Right lung (tissue), 10 donors: ENCODE measurements at places on chromosomes 7 and 10.

DNA sequence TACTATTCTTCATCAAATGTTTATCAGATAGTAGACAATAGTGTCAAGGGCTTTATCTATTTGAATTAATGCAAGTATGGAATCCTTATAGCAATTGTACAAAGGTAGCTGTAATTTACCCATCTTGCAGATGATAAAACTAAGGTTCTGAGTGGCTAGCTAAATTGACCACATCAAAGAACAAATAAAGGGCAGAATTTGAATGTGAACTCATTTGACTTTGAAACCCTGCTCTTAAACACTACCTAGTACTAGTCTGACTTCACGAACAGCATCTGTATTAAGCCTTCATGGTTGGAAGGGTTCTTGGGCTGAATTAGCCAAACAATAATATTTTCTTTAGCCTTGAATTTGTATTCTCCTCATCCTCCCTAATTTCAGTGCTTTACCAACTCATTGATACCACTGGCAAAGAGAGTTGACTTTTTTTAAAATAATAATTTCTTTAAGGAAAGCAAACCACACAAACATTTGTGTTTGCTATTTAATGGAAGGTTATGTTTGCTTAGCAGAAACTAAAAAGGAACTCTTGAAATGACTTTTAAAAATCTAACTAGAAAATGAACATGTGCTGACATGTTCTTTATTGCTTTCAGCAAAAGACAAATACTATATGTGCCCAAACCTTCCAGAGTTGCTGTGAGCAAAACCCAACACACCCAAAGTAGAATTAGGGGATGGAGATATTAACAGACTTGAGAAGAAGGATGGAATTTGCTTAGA lies 322.6 kb downstream of the RNLS start:
- DNase-seq = no peak

- no peak for DNase-seq
These were observed 90.9 kb upstream of the NOBOX start for GRCh38 chr7:144494355-144494754.

DNA sequence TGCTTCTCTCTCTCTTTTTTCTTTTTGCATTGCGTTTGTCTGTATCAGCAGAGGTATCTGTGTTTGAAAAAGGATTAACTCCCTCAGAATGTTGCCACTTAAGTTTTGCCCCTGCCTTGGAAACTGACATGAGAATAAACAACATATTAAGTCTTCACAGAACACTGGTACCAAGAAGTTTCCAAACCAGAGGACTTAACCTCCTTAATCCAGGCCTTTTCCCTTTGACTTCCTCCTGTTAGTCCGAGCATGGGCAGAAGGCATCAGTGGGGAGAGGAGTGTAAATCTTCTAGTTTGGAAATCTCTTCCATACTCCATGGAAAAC lies 681.4 kb downstream of the LRMDA start:
- no peak for DNase-seq

DNA sequence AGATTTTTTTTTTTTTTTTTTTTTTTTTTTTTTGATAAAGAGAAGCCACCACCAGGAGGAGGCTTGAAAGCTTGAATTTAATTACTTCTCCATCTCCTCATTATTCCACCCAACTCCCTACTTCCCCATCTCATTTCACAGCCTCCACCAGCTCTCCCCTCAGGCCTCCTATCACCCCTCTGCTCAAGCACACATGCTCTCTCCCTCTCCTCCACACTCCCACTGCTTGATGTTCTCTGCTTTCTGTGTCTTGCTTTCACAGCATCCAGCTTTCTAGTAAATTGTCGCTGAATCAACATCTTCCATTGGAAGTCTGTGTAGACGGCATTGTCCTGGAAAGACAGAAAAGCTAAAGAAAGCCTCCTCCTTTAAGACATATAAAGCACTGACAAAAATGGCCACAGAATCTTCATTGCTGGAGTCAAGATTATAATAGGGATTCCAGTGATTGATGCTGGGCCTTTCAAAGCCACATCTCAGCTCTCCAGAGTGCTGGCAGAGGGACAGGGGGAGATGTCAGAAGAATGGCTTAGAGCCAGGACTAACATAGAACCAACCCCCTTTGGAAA lies 58.3 kb downstream of the DOCK4 start:
- DNase-seq = no peak
